Activated naive CD8-positive, alpha-beta T cell treated with anti-CD3 and anti-CD28 coated beads, Interleukin-2, amount 10 ng/mL, durations not matched to agents 7 days and 5 days (primary cell): ENCODE measurements at places on chromosomes 6 and 20. TPM values are rescaled to one million over a fixed set of nuclear protein-coding genes. Genes with fewer than 3 reads are reported as not detected.

The RALGAPB gene
- total RNA-seq = 36.2 TPM

The MDFI gene
- total RNA-seq = not detected

The CGA gene
- total RNA-seq = not detected

The DLK2 gene
- total RNA-seq = 0.30 TPM

The FAM50B gene
- 8.2 TPM for total RNA-seq

The MAS1 gene
- total RNA-seq = not detected

The PRKN gene
- total RNA-seq = 1.5 TPM

The PRR18 gene
- total RNA-seq = not detected

The HLA-DRA gene
- total RNA-seq = 26.1 TPM

The ARHGAP40 gene
- not detected for total RNA-seq

DNA sequence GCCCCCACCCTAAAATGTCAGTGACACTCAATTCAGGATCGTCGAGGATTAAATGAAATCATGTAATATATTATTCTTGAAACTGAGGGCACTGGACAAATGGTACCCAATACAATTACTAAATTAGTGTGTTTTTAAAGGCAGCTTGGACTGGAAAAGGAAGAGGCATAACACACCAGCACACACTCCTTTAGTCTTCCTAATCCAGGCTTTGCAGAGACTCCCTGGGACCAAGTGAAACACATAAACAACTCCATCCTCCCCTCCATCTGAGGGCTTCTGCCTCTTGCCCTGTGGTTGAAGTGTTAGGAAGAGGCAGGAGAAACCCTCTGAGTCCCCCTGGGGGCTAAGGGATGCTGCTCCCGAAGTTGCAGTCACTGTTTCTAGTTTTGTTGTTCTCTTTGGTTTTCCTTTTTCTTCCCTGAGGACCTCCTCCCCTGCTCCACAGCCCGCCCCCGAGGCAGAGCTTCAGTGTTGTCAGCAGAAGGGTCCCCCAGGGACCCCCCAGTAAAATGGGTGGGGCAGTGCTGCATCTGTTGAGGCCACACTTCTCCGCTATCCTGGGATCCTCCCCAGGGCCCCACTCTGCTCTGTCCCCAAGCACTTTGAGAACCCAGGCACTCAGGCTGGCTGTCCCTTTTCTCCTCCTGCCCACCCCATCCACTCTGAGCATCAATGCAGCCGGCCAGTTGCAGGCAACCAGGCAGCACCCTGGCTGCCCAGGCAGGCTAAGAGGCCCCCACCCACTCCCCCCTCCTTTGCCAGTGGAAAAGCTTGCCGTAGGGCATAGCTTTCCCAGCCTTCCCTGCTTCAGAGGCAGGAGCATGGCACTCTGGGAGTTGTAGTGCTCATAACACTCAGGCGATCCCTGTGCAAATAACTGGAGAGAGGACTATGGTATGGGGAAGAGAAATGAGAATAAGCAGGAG, 5.9 kb downstream of the TMEM63B start:
- no peak overlapping the region for H3K27ac ChIP-seq
- H3K4me3 ChIP-seq = no peak overlapping the region
- peaks cover 17% of the 10 kb centered on the region for H3K4me1 ChIP-seq
- no peak for DNase-seq
- no peaks in the 10 kb centered on the region for H3K36me3 ChIP-seq

DNA sequence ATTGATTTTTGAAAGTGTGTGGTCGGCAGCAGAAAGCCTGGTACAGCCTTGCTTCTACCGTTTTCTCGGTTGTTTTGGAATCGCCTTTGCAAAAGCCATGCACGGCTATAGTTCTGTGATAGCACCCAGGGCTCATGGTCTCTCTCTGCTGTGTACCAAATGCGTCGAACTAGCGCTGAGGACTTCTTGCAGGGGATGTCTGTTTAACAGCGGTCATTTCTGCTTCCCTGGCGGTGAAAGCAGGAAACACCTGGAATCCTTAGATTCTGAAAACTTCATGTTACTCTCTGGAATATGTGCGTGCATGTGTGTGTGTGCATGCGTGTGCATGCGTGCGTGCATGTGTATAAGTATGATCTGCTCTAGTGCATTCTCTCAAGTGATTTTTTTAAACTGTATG, 26.1 kb upstream of the GCNT2 start:
- peaks cover 17% of the 10 kb centered on the region for H3K27me3 ChIP-seq
- DNase-seq = no peak
- H3K36me3 ChIP-seq = no peaks in the 10 kb centered on the region
- H3K4me3 ChIP-seq = no peak overlapping the region
- H3K27ac ChIP-seq = no peak overlapping the region
- H3K4me1 ChIP-seq = no peaks in the 10 kb centered on the region

DNA sequence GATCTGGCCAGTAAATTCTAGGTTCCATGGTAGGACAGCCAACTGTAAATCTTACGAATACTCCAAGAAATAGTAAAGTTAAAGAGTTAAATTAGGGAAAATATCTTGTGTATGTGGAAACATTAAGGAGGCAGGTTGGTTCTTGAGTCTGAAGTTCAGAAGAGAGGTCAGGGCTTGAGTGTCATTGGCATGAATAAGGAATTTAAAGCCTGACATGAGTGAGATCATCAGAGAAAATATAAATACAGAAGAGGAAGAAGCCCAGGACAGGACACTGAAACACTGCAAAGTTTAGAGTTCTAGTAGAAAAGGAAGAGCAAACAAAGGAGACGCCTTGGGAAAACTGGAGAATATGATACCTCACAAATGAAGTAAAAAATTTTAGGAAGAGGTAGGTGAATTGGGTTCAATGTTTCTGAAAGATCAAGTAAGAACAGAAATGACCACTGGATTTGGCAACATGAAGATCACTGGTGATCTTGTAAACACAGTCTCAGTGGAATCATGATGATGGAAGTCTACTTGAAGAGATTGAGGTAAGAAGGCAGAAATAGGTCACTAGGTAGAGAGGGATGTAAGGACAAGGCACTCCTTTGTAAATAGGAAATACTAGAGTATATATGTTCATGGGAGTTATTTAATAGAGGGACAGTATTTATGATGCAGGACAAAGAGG, 41.6 kb upstream of the SYNCRIP start:
- no peak for DNase-seq
- peaks cover 18% of the 10 kb centered on the region for H3K4me1 ChIP-seq
- H3K27ac ChIP-seq = no peak overlapping the region
- no peaks in the 10 kb centered on the region for H3K27me3 ChIP-seq
- H3K4me3 ChIP-seq = no peak overlapping the region

DNA sequence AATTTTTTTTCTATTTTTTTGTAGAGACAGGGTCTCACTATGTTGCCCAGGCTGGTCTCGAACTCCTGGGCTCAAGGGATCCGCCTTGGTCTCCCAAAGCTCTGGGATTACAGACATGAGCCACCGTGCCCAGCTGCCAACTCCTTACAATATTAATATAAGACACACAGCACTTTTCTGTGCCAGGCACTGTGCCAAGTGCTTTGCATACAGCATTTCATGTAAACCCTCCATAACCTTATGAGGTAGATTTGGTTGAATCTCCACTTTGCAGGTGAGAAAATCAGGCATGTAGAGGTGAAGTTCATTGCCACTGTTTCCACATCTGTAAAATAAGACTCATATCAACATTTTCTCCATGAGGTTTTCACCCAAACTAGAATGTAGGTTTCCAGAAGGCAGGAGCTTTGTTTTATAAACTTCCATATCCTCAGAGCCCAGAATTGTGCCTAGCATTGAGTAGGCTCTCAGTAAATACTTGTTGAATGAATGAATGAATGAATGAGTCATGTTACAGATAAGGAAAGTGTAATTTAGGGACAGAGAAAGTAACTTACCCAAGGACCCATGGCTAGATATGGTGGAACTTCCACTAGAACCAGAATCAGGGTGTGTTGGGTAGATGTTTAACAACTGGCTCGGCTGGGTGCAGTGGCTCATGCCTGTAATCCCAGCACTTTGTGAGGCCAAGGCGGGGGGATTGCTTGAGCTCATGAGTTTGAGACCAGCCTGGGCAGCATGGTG, 3.0 kb upstream of the CTNNBL1 start:
- H3K27me3 ChIP-seq = peaks cover 40% of the 10 kb centered on the region
- no peak overlapping the region for H3K4me3 ChIP-seq
- peaks cover 16% of the 10 kb centered on the region for H3K4me1 ChIP-seq
- no peak for DNase-seq
- H3K27ac ChIP-seq = no peak overlapping the region

- H3K27me3 ChIP-seq = no peaks in the 10 kb centered on the region
- peak overlapping the region; percentile 56 for H3K4me3 ChIP-seq
- peak; percentile 64 for DNase-seq
- H3K36me3 ChIP-seq = peaks cover 5% of the 10 kb centered on the region
Measured at GRCh38 chr20:25042531-25043498, 15.1 kb downstream of the ACSS1 start.

- peaks cover 39% of the 10 kb centered on the region for H3K4me1 ChIP-seq
- H3K4me3 ChIP-seq = peak overlapping the region; percentile 65
- H3K27ac ChIP-seq = peak overlapping the region; percentile 91
Measured at GRCh38 chr6:35719830-35720733, 16.8 kb upstream of the ARMC12 start.

- no peak overlapping the region for H3K27ac ChIP-seq
- H3K4me1 ChIP-seq = peaks cover 13% of the 10 kb centered on the region
- no peak for DNase-seq
- peaks cover 60% of the 10 kb centered on the region for H3K27me3 ChIP-seq
Measured at GRCh38 chr20:665276-665675, 10.3 kb downstream of the SCRT2 start.

DNA sequence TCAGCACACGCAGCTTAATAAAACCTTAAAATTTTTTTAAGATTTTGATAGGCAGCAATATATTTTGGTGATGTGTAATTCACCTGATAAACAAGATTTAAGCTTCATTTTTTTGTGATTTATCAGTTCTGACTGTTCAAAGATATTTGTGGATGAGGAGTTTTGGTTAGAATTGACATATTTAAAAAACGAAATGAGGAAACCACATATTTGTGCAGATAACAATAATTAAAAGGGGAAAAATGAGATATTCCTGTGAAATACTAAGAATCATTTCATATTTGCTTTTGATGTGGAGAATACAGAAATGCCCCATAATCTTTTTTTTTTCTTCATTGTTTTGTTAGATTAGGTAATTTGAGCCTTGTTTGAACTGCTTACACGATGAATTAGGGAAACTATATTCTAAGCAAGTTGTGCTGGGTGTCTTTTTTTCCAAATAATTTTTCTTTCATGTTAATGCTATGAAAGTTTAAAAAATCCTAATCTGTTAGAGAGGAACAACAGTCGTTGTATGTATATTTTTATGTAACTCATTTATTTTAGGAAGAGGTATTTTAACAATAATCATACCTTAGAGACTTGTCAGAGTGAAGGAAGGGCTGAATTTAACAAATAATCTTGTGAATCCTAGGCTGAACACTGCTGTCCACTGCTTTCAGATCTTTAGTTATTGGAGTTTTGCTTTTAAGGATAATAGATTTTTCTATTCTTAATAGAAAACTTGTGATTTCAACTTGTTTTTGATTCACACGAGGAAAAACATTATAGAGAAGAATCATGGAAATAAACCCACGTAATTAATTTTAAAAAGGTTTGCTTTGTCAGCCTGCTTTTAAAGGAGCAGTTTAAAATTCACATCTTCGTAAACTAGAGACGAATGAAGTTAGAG, 4.0 kb downstream of the ARID1B start:
- H3K4me1 ChIP-seq = peaks cover 33% of the 10 kb centered on the region
- peaks cover 8% of the 10 kb centered on the region for H3K36me3 ChIP-seq
- peak overlapping the region; percentile 88 for H3K4me3 ChIP-seq
- H3K27ac ChIP-seq = peak overlapping the region; percentile 89
- no peak for DNase-seq
- H3K27me3 ChIP-seq = no peaks in the 10 kb centered on the region

- peak overlapping the region; percentile 87 for H3K27ac ChIP-seq
- peaks cover 25% of the 10 kb centered on the region for H3K36me3 ChIP-seq
- no peaks in the 10 kb centered on the region for H3K27me3 ChIP-seq
- H3K4me3 ChIP-seq = peak overlapping the region; percentile 68
Measured at GRCh38 chr20:44643596-44644229, 7.8 kb downstream of the ADA start.

DNA sequence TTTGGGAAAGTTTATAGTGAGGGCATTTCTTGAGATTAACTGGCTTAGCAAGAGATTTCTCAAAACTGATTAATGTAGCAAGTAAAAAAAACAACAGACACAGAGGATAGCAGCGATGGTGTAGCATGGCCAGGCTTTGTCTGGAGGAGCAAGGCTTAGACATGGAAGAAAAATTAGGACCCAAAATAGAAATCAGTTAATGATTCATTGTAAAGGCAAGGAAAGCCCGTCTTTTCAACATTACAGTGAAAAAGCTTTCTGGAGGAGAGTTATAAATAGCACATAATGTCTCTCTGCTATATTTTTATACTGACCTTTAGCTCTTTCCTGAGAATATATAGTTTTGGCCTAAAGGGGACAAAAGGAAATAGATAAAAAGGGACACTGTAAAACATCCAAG, 45.1 kb downstream of the FNDC1 start:
- no peaks in the 10 kb centered on the region for H3K4me1 ChIP-seq
- H3K27ac ChIP-seq = no peak overlapping the region
- no peaks in the 10 kb centered on the region for H3K36me3 ChIP-seq
- DNase-seq = no peak
- no peak overlapping the region for H3K4me3 ChIP-seq

DNA sequence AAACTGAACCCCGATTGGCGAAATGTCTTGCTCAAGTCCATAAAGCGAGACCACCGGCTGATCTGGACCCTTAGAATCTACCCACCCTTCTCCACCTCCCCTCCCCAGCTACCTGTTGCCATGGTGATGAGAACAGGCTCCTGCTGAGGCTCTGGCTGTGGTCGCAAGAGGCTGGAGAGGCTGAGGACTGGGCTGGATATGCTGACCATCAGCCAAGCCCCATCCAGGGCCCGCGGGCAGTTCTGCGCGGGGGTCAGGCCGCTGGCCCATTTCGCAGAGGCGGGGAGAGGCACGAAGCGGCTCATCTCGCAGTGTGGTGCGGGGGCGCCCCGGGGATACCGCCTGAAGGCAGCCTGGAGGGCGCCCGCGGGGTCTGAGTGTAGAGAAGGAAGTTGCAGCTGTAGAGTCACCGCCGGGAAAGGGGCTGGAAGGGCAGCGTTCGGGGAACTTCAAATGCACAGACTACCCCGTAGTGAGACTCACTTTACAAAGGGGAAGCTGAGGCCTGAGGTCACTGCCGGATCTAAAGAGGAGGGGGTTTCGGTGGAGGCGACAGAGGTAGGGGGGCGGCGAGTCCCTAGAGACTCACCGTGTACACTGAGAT, 671 bp downstream of the TAPBP start:
- peaks cover 36% of the 10 kb centered on the region for H3K36me3 ChIP-seq
- peak overlapping the region; percentile 97 for H3K27ac ChIP-seq
- peaks cover 40% of the 10 kb centered on the region for H3K4me1 ChIP-seq
- DNase-seq = peak; percentile 68
- H3K4me3 ChIP-seq = peak overlapping the region; percentile 98
- H3K27me3 ChIP-seq = no peaks in the 10 kb centered on the region

DNA sequence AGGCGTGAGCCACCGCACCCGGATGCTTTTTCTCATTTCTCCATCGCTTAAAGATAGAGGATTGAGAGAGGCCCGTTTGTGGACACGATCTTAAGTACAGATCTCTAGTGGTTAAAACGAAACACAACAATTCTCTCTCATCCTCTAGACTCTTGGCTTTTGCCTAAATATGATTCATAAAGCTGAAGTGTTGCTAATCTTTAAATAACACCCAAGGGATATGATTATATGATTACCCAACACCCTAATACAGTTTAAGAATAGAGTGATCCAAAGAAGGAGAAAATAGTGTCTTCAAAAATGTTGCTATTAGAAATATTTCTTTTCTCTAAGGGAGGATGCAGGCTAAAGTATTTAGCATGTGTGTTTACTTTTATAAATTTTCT, 50.4 kb downstream of the MTHFD1L start:
- DNase-seq = no peak
- H3K4me3 ChIP-seq = no peak overlapping the region
- H3K27me3 ChIP-seq = no peaks in the 10 kb centered on the region
- no peak overlapping the region for H3K27ac ChIP-seq
- peaks cover 21% of the 10 kb centered on the region for H3K36me3 ChIP-seq
